Inflammatory macrophage (primary cell): ENCODE measurements at places on chromosomes 1 and 21.

- no peak for DNase-seq
Observed at GRCh38 chr1:21814241-21814918, 2.3 kb downstream of the LDLRAD2 start.

- DNase-seq: peak; percentile 95
Observed at GRCh38 chr1:30912913-30913652, 4.5 kb upstream of the SDC3 start.

GRCh38 chr1:23566304-23566703 is 7.0 kb upstream of the ID3 start:
- no peak for DNase-seq

GRCh38 chr1:50701706-50702317 is 258.3 kb downstream of the FAF1 start:
- no peak for DNase-seq

- peak; percentile 98 for DNase-seq
Observed at GRCh38 chr1:234853906-234854644, 244.1 kb upstream of the IRF2BP2 start.

DNA sequence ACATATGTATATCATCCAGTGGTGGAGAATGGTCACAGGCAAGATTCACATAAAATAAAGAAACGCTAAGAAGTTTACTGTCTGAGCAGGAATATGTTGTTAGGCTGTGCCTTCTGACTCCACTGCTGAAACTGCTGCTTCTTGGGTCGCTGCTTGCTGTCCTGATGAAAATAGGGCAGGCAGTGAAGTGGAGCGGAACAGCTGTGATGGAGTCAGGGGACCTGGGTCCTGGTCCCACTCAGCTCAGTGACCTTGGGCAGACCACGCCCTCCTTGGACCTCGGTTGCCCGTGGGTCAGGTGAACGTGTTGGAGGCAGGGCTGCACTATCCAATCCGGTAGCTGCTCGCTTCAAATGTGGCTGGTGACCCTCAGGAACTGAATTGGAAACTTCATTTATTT is 33.4 kb upstream of the IFFO2 start:
- no peak for DNase-seq

GRCh38 chr1:37673920-37674319 is 18.4 kb upstream of the CDCA8 start:
- DNase-seq: no peak

DNA sequence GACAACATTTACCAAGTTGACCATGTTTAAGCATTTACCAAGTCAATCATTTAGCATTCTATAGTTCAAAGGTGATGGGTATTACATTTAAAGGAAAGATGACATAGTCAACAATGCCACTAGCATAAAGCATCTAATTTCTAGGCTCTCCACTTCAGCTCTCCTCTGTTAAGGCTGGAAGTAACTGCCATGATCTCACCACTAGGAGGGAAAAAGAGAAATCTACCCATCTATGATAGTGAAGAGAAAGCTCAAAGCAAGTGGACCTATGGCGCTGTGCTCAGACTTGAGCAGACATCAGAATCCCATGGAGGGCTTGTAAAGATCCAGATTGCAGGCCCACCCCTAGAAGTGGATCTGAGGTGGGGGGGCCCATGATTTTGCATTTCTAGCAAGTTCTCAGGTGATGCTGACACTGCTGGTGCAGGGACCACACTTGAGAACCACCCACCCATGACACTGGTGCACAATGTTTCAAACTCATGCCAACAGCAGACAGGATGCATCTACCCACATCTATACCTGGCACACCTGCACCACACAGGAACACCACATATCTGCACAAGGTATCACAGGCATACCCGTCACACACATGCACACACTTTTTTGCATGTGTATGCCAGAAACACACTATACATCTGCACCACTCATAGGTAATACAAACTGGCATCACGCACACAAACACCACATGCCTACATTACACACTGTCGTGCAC is 392.9 kb upstream of the RUNX1 start:
- DNase-seq: no peak

DNA sequence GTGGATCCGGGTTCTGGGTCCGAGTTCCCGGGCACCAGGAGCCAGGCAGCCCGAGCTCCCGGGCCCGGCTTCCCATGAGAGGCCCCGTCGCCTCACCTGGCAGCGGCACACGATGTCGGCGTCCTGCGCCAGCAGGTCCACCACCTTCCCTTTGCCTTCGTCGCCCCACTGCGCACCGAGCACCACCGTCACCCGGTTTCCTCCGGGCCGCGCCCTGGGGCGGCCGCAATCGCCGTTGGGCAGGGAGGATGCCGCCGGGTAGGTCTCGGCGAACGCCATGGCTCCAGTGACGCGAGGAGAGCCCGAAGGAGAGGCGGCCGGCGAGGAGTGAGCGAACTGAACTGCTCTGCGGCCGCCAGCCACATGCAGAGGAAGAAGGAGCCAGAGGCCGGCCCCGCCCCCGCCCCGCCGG is at the start of gene ADSS2:
TSS of gene ADSS2 (minus strand) at position 371 of the 412 bp plus-strand sequence. CDS start at position 279, 92 bp downstream.
- no peak for DNase-seq

DNA sequence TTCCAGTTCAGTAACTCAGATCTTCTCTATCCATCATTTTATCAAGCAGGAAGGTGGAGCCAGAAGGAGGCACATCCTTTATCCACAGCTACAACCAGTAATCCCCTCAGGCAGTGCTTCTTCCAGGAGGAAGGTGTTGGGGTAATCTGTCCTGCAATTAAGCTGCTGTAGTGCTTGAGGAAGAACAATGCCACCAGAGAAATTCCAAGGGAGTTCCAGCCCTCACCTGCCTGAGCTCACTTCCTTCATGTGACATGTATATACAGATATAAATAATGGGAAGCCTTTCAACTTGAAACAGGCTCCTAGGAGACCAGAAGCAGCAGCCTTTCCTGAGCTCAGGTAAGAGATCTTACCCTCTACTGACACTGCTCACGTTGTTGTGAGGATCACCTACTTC is 2.2 kb upstream of the IL20 start:
- DNase-seq: no peak

- DNase-seq: no peak
Observed at GRCh38 chr1:184056921-184057555, 5.5 kb downstream of the TSEN15 start.

- DNase-seq: no peak
Observed at GRCh38 chr1:90945287-90945686, 76.5 kb downstream of the ZNF644 start.

- DNase-seq: no peak
Observed at GRCh38 chr21:26320596-26320995, 150.0 kb upstream of the APP start.

- no peak for DNase-seq
Observed at GRCh38 chr1:163120372-163120771, 51.2 kb downstream of the RGS4 start.

GRCh38 chr1:115136106-115136505 is 46.8 kb upstream of the TSPAN2 start:
- DNase-seq: no peak

DNA sequence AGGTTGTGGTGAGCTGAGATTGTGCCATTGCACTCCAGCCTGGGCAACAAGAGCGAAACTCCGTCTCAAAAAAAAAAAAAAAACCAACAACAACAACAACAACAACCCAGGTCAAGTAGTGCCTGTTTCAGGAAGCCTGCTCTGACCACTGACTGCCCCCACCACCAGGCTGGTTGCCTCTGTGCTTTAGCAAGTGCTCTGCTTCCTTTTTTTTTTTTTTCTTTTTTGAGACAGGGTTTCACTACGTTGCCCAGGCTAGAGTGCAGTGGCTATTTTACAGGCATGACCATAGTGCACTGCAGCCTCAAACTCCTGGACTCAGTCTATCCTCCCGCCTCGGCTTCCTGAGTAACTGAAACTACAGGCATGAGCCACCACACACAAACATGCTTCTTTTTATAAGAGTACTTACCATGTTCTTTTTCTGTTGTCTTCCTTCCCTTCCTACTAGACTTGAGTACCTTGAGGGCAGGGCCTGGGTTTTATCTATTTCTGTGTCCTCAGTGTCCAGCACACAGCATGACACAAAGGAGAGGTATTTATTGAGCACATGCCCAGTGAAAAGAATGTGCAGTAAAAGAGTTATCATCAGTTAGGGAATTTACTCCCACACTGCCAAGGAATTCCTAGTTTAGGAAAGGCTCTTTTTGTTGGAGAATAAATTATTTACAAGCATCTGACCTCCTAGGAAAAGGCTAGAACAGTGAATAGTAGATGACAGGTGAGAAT is 9.9 kb upstream of the COA7 start:
- peak; percentile 81 for DNase-seq

DNA sequence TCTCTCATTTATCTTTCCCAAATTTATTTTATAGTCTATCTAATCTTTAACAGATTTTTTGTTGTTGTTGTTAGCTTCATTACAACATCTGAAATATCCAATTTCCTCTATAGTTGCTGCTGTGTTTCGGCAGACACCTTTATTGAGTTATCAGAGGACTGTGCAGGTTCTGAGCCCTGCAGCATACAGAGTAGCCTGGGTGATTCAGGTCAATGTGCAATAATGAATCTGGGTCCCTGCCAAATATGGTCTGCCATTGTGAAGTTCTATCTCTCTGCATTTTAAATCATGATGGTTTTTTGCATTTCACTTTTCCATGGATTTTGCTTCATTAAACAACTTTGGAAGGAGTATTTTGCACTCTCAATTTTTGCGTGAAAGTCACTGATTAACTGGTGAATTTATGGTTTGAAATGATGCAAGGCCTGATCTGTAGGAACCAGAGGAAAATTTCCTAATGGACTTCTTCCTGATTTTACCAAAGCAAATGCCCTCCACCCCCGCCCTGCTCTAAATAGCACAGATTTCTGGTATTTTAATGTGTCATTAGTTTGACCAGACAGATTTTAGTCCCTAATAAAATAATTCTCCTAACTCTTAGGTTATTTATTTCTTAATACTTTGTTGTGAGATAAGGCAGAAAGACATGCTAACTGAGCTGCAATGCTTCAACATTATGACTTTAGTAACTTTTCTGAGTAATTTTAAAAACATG is 402.3 kb downstream of the PTBP2 start:
- DNase-seq: peak; percentile 74

DNA sequence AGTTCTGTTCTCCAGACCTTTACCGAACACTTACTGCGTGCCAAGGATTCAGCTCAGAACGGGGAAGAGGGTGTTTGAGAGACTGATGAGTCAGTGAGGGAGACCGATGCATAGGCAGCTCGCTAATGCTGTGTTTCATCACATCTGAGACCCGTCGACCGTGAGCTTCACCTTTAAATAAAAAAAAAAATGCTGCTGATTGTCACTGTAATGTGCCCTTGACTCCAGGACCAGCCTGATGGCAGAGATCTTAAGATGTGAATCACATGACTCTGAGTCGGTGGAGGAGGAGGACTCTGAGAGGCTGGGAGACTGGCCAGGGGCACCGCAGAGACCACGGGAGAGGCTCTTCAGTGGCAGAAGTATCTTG is 28.8 kb downstream of the SPSB1 start:
- DNase-seq: peak; percentile 11

DNA sequence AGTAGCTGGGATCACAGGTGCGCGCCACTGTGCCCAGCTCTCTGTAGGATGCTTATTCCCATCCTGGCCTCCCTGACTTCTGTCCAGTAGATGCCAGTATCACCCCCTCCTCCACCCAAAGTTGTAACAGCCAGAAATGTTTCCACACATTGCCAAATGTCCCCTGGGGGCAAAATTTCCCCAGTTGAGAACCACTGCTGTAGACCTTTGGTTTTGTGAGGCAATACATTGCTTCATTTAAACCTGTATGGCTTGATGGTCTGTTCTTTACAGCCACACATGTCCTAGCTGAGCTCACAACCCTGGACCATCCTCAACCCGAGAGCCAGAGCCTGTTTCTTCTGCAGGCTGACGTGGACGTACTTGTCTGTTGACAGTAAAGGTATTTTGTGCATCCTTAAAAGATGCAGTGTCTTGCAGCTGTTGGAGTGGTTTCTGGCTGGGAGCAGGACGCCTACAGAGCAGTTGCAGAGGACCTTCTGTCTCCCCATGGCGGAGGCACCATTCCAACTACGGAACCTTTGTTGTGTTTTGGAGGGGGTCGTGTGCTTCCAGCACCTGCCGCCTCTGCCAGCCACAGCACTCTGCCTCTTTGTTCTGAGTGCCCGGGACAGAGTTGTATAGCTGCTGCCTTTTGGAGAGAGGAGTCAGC is 26.6 kb downstream of the DOP1B start:
- no peak for DNase-seq

DNA sequence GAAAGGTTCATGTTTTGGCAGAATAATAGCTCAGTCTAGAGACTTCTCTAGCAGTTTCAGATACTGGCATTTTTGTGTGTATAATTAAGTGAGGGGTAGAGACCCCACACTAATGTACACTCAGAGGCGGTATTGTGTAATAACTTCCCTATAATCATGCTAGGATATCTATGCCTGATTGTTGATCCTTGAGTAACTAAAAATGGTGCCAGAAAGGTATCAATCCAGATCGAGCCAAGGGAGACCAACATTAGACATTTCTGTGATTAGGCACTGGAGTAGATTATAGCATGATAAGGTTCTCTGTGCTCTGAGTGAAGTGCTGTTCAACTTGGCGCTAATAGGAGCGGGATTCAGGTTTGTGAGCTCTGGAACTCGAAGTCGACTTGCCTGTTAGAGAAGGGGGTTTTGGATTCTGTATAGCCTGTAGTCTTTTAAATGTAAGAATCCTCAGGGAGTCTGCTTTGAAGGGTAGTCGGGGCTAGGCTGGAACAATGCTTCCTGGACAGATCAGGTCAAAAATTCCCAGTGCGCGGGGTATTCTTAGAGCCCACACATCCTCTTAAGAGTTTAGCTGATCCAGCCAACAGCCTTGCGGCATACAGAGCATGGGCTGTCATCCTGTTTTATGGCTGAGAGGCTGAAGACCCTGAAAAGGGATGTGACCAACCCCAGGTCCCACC is 24.2 kb downstream of the MAN1C1 start:
- no peak for DNase-seq

DNA sequence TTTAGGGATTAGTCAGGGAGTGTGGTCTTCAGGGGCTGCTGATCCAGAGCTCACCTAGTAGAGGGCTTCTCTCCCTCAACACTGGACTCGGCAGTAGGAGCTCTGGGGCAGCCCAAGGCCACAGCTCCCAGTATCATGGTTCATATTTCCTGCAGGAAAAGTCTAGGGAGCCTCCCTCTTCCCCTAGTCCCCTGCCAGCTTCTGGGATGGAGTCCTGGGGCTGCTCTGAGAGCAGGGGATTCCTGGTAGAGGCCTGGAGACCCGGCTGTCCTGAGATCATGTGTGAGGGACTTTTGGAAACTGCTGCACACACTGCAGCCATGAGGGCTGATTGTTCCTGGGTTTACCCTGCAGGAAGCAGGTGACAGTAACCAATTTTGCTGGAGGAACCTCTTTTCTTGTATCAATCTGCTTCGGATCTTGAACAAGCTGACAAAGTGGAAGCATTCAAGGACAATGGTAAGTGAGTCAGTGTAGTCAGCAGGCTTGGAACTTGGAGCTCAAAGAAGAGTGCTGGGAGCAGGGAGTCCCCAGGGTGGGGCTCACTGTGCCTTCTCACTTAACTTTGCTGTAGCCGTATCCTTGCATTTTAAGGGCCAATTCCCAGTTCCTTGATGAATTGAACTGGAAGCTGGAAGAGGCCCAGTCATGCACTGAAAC is 16.3 kb downstream of the STRIP1 start:
- no peak for DNase-seq

GRCh38 chr1:184489908-184490307 is 103.1 kb downstream of the C1orf21 start:
- DNase-seq: no peak
